ENCODE measurements at places on chromosomes 7 and 10.

- no peak for DNase-seq
Measured at GRCh38 chr10:50316695-50317648, 65.7 kb upstream of the ASAH2 start.

DNA sequence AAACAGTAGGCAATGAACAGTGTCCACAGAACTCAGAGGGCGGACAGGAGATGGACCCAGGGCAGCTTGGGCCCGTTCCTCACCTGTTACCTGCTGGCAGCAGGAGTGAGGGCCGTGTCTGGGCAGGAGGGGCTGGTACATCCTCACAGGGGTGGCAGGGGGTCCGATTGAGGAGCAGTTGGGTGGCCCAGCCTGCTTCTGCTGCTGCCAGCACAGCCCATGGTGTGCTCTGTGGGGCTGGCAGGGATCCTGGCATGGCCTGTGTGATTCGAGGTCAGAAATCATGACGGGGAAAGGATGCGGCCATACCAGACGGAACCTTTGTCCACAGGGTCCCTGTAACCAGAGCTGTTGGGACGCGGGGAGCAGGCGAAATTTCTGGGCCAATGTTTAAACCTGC is 49.6 kb downstream of the INPP5A start:
- DNase-seq: no peak

DNA sequence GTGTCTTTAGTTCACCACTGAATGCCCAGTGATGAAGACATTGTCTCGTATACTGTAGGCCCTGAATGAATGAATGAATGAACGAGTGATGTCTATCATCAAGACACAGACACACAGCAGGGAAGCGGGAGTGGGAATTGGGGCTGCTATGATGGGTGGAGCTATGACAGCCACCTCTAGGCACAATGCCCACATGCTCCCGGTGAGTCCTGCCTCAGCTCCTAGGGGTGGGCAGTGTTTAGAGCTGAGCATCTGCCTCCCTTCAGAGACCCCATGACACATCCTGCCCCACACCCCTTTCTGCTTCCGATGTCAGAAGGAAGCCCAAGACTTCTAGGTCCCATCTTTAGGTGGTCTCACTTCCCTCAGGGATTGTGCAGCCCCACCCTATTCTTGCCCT is 714.1 kb downstream of the PARD3 start:
- no peak for DNase-seq

DNA sequence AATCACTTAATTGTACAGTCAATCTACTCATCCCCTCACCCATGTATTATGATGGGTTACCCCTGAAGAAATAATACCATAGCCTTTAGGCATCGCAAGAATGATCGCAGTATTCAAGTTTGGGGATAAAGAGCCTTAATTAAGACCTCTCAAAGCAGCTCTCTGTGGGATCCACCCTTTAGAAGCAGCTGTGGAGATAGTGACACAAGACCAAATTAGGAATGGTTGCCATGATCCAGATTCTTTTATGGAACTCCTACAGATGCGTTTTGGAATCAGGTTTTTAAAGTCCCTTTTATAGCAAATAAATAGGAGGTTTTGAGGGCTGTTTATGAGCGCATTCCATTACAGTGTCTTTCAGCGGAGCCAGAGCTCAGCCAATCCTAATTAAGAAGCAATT is 12.2 kb downstream of the TES start:
- no peak for DNase-seq

DNA sequence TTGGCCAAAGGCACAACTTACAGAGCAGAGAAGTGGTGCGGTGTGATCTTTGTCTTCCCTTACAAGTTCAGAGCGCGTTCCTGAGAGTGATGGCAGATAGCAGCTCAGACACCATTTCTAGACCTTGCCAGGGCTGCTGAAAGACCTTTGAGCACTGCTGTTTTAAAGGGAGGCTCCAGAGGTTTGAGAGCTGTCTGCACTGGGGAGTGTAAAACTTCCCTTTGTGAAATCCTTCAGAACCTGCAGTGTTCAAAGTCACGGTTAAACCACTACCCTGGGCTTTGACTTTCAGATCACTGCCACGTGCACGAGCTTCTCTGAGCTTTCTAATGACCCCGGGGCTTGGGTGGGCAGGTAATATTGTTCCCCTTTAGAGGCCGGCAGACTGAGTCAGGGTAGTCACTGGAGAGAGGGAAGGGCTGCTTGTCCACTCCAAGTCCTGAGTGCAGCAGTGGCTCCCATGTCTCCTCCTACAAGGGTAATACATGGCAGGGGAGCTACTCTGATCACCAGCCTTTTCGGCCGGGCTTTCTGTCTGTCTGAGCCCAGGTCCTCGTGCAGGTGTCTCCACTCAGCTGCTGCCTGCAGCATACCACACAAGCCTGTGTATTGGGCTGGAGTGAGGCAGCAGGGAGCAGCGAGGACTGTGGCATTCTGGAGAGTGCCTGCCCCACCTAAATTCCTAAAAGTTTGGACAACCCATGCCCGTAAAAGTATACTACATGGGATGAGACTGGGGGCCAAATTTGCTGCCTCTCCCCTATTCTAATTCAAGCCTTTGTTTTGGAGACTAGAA is 63.3 kb downstream of the ZMIZ1 start:
- DNase-seq: no peak

GRCh38 chr7:22251281-22251680 is 105.7 kb downstream of the RAPGEF5 start:
- no peak for DNase-seq

DNA sequence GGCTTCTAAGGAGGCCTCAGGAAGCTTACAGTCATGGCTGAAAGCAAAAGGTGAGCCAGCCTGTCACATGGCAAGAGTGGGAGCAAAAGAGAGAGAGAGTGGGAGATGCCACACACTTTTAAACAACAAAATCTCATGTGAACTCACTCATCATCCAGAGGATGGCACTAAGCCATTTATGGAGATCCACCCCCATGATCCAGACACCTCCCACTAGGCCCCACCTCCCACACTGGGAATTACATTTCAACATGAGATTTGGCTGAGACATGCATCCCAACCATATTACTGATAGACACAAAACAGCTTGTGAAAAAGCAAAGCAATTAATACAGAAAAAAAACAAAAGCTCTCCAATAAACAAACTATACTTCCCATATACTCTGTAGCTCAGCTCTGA is 210.3 kb downstream of the GALNT17 start:
- DNase-seq: no peak

- DNase-seq: no peak
Measured at GRCh38 chr7:64180989-64181388, 26.0 kb upstream of the ZNF735 start.

- no peak for DNase-seq
Measured at GRCh38 chr10:91893051-91893450, 16.2 kb downstream of the FGFBP3 start.

DNA sequence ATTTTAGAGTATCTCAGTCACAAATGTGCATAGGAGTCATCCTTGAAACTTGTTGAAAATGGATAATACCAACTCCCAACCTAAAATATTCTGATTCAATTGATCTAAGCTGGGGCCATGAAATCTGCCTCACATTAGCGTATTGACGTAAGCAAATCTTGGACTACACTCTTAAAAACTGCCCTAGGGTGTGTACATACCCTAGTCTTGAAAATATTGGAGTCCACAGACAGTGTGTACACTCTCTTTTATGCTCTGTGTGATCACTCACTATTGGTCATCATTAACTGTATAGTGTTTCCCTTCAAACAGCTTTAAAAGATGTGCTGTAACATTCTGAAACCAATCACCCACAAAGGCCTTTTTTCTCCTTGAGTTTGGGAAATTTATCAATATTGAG is 102.9 kb upstream of the FERD3L start:
- no peak for DNase-seq

DNA sequence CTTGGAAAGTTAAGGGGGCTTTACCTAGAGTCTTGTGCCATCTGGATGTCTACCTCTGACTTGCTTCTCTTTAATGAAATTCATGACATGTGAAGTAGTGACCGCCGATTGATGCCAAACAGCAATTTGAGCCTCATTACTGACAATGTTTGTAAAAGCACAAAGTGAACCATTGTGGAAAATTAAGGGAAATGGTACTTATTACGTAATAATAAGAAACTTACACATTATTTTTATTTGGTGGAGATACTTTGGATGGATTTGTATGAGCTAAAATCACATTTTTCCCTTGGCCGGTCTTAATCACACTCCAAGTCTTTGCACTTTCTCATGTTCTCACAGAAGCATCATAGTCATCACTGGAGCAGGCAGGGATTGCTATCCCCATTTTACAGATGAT is 265.1 kb upstream of the KLF6 start:
- no peak for DNase-seq

DNA sequence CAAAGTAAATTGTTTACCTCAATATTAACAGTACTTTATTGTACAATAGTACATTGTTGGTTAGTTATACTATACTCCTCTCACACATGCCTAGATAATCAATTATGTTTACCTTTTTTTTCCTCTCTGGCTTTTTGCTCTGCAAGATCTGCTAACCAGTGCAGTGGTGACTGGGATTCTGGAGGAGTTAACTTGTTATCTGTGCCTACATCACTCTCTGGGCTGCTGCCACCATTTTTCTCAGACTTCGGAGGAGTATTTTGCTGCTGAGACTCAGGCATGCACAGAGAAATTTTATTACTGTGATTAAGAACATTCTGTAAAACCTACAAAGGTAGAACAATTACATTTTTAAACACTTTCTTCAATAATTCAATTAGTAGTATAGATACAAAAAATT is 59.7 kb downstream of the NRBF2 start:
- DNase-seq: no peak

DNA sequence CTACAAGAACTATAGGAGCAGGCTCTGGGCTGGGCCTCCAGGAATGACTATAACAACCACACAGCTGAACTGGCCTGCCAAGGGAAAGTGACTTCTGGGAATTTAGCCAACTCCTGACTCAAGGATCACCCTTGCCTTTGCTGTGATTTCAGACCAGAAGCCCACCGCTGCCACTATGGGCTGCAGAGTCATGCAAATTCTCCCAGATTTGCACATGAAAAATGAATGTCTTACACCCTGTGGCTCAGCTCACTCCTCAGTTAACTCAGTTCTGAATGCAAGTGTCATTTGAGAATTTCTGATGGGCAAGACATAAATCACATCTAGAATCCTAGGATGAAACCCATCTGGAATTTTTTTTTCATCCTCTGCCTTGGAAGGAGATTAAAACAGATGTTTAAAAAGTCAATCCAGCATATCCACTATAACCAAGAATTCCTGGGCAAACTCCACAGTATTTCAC is 186.5 kb upstream of the BET1 start:
- no peak for DNase-seq

DNA sequence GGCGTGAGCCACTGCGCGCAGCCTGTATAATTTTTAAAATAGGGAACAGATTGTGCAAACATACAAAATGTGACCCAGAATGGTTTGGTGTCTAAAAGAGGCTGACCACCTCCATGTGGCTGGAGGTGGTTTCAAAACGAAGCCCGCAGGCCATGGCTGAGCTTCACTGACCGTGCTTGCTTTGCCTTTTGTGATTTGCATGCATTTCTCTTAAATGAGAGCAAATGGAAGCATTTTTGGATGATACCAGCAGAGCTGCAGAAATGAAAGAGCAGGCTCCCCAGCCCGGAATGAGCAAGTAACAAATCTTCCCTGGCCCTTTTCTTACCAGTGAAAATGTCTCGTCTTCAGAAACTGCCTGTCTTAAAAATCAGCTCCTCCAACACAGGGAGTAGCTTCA is 239.9 kb downstream of the CAMK1D start:
- no peak for DNase-seq

- no peak for DNase-seq
Measured at GRCh38 chr10:124013916-124014315, 79.5 kb downstream of the CHST15 start.

GRCh38 chr10:498760-499435 is 190.6 kb downstream of the DIP2C start:
- DNase-seq: no peak

- no peak for DNase-seq
Measured at GRCh38 chr7:37320140-37320847, 128.4 kb downstream of the ELMO1 start.

- DNase-seq: no peak
Measured at GRCh38 chr7:74284781-74285259, 4.4 kb upstream of the CLIP2 start.

- DNase-seq: no peak
Measured at GRCh38 chr7:118000480-118001202, 127.4 kb upstream of the CTTNBP2 start.

GRCh38 chr10:58451193-58451889 is 61.3 kb upstream of the BICC1 start:
- DNase-seq: no peak

GRCh38 chr10:130816116-130816901 is 495.2 kb downstream of the TCERG1L start:
- no peak for DNase-seq

DNA sequence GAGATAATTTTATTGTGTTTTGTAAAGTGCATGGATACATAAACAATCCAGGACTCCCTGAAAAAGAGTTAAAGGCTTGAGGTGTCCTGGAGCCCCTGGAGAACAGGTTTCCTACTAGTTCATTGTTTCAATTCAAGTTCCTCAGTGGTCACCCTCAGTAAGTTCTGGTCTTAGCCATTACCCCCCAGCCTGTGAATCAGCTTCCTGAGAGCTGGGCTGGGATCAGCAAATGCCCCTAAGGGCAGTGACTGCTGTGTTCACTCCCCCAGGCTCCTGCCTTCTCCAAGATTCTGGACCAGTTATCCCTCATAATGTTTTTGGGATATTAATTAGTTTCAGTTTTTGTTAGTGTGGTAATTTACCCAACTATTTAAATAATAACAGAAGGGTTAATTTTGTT is 151.6 kb upstream of the PRSS58 start:
- no peak for DNase-seq

GRCh38 chr7:112423987-112424386 is 26.3 kb upstream of the IFRD1 start:
- no peak for DNase-seq

- no peak for DNase-seq
Measured at GRCh38 chr7:927031-927671, 27.3 kb downstream of the ADAP1 start.

DNA sequence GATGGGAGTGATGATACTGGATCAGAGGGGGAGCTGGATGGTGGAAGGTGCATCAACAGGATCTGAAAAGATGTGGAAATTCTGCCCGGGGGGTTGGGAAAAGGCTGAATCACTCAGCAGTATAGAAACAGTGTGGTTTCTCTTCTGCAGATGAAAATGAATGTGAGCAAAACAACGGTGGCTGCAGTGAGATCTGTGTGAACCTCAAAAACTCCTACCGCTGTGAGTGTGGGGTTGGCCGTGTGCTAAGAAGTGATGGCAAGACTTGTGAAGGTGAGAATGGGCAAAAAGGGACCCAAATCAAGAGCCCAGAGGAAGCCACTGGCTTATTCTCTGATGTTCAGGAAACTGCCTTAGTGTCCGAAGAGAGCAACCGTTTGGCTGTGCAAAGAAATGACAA is 12.9 kb downstream of the OIT3 start:
- DNase-seq: no peak
